Left renal pelvis (tissue), 4 donors: ENCODE measurements at places on chromosomes 7 and 10. TPM values are rescaled to one million over a fixed set of nuclear protein-coding genes. Genes with fewer than 3 reads are reported as not detected.

DNA sequence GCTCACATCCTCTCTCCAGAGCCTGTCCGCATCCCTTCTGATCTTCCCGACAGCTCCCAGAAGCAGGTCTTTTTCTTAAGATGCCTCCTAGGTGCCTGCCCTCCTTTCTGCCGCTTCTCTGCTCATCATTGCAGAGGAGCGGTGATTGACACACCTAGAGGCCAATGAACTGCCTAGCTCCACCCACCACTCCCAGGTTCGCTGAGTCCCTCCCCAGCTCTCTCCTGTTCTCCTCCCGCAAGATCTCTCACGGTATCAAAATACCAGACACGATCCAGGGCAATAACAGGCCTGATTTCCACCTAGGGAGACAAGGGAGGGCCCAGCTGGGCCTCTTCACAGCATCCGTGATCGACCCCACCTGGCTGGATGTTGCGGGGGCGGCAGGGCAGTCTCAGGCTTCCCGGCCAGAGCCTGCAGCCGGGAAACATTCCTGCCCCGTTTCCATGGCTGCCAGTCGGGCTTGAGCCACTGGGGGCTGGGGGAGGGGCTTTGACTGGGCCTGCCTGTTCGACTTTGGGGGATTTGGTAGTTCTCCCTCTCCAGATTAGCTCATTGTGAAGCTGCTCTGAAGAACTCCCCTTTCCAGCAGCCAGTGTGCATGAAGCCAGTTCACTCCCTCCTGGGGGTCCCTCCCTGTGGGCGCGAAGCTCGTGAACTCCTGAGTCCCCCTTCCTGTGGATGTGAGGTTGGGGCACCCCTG, 373.5 kb downstream of the RPS24 start:
- DNase-seq, result peak; percentile 91

The DPP6 gene
- polyA plus RNA-seq, result 43.7 TPM

GRCh38 chr7:154504918-154505317, 452.7 kb downstream of the DPP6 start:
- DNase-seq, result no peak

DNA sequence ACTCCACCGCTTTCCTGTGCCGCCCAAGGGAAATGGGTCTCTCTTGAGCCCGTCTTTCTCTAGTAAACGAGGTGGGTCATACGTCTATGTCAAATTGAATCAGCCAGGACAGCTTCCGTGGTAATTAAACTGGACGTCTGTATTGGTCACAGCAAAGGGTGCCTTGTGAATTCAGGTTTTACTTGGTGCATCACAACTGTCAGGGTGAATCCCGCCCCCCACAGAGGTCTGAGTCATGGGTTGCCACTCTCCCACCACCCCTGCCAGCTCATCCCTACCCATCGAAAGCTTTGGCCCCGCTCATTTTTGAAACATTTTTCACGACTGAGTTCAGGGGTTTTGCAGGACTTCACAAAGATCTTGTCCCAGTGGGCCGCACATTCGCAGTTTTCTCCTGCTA, 8.0 kb upstream of the SP8 start:
- DNase-seq, result no peak

The PDE1C gene
- polyA plus RNA-seq, result 4.3 TPM
